ENCODE measurements at places on chromosomes 6 and 20.

DNA sequence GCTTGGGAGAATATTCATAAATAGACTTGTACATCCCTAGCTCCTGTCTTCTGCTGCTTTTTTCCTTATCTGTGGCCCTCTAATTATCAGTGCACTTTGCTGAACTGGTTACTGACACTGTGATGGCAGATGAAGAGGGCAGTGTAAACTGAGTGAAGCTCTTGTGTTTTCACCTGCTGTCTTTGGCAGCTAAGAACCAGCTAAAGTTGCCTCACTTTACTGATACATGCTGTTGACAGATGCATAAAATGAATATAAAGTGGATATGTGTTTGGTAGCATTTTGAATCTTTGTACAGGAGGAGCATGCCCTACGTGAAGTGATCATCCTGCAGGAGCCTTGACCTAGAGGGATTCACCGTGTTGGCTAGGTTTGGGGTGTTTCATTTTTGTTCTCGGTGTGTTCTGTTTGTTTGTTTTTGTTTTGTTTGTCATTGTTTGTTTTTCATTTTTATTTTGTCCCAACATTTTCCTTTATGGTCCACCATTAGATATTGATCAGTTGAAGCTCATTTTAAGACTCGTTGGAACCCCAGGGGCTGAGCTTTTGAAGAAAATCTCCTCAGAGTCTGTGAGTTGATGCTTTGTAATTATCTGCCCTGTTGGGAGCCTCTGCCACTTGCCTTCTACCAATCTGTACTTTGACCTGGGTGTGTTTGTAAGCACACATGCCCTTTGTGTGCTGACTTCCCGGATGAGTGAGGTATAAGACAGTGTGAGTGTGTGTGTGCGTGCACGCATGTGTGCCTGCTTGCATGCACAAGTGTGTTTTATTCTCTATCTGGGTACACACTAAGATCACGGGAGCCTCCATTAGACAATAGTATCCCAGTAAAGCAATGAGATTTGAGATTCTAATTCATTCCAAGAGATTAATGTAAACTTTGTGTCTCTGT lies 34.6 kb upstream of the MAPK13 start:
- no peak for DNase-seq

- DNase-seq, result no peak
Measured at GRCh38 chr20:40309731-40310130, 379.3 kb downstream of the MAFB start.

- no peak for DNase-seq
Measured at GRCh38 chr6:36133912-36134311, 3.6 kb downstream of the MAPK13 start.

- no peak for DNase-seq
Measured at GRCh38 chr6:116254297-116255056, 602 bp upstream of the TSPYL4 start.

DNA sequence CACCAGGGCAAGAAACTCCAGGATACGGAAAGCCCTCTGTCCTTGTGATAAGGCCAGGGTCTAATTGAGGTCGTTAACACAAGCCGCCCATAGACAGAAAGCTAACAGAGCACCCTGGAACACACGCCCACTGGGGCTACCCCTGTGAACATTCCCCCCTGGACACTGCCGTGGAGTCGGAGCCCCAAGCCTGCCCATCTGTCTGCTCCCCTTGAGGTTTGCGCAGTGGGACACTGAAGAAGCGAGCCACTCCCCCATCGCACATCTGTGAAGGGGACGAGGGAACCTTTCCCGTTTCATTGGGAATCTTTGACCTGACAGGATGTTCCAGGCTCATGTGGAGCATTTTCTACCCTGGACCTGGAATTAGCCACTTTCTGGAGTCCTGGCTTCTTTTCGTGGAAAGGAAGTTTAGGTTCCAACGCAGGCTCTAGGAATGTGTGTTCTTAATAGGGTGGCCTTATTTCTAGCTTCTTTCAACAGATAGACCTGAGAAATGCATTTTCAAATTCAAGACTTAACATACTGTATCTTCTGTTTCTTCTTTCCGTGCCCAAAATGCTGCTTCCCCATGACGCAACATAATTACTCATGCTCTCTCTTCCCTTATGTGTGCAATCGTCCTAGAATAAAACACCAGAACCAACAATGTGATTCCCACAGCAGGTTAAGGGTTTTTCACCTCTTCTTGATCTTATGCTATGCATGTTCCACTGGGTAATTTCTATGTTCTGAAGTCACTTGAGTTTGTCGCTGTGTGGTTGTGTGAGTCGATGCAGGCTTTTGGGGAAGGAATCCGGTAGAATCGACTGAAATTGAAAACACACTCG lies 161.1 kb downstream of the ERMARD start:
- no peak for DNase-seq

- no peak for DNase-seq
Measured at GRCh38 chr6:126110512-126111270, 124.4 kb downstream of the TRMT11 start.

DNA sequence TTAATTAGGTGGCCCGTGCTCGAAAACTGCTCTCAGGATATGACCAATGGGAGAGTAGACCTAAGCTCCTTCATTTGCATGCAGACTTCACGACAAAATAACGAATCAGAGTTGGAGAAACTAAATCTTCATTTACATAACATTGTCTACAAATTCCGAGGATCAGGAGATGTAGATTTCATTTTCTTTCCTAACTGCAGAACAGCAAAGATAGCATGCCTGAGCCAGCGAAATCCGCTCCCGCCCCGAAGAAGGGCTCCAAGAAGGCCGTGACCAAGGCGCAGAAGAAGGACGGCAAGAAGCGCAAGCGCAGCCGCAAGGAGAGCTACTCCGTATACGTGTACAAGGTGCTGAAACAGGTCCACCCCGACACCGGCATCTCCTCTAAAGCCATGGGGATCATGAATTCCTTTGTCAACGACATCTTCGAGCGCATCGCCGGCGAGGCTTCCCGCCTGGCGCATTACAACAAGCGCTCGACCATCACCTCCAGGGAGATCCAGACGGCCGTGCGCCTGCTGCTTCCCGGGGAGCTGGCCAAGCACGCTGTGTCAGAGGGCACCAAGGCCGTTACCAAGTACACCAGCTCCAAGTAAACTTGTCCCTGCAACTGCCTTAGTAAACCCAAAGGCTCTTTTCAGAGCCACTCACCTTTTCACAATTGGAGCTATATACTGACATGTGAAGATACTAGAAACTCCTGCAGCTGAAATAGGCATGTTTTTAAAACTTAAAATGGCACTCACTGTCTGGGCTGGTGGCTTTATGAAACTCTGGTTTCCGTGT lies 96.5 kb downstream of the HFE start:
- no peak for DNase-seq

DNA sequence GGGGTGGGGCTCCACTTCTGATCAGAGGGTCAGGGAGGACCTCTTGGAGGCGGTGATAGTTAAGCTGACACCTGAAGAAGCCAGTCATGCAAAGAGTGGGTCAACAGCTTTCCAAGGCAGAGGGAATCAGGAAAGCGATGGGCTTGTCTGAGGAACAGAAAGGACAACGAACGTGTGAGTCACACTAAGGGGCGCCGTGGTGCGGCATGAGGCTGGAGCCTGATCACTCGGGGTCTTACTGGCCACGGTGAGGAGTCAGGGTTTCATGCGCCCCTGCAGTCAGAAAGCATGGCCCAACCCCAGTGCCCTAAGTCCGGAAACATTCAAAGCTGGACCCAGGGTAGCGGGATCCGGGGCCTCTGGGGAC lies 50.6 kb upstream of the SLC32A1 start:
- no peak for DNase-seq

DNA sequence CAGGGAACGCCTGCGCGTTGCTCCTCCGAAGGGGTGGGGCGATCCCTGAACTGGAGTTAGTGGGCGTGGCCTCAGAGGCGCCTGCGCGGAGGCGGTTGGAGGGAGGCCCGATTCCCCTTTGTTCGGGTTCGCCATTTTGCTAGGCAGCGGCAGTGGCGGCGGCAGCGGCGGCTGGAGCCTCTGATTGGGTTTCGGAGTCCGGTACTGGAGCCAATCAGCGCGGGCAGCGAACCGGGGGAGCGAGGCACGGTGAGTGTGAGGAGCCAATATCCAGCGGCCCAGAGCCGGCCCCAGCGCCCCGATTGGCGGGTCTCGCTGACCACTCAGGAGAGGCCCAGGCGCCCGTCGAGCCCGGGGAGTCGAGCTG lies at the start of gene NFYA:
Gene NFYA (plus strand): TSS at position 139 of the 367 bp plus-strand sequence. CDS start 6,116 bp downstream, outside the sequence.
- DNase-seq, result peak; percentile 99

DNA sequence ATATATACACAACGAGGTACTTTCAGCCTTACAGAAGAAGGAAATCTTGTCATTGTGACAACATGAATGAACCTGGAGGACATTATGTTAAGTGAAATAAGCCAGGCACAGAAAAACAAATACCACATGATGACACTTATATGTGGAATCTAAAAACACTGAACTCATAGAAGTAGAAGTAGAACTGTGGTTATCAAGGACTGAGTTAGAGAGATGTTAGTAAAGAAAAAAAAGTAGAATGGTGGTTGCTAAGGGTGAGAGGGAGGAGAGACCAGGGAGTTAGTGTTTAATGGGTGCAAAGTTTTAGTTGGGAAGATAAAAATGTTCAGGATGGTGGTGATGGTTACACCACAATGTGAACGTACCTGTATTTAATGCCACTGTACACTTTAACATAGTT lies 4.8 kb upstream of the STX11 start:
- DNase-seq, result no peak

GRCh38 chr6:31378721-31379103 lies 21.7 kb upstream of the HLA-B start:
- DNase-seq, result no peak

- DNase-seq, result no peak
Measured at GRCh38 chr6:119637768-119638167, 288.2 kb upstream of the MAN1A1 start.

DNA sequence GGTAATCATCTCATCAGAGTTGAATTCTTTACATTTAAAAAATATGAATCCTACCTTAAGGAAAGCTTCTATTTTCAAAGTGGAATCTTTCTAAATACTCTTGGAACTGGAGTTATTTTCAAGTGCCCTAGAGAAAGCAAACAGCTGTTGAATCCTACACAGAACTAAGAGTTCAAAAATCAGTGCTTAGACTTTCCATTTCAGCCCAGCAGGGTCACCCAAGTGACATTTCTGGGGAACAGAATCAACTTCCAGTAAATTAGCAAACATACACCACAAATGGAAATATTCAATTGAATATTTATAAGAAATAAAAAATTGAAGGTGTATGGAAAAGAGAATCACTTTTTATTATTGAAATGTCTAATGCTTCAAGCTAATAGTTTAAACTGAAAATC lies 427.7 kb upstream of the NOX3 start:
- no peak for DNase-seq

GRCh38 chr6:30814146-30815040 lies 69.9 kb upstream of the DDR1 start:
- DNase-seq, result no peak

- DNase-seq, result no peak
Measured at GRCh38 chr6:7258231-7258763, 54.7 kb downstream of the SSR1 start.

DNA sequence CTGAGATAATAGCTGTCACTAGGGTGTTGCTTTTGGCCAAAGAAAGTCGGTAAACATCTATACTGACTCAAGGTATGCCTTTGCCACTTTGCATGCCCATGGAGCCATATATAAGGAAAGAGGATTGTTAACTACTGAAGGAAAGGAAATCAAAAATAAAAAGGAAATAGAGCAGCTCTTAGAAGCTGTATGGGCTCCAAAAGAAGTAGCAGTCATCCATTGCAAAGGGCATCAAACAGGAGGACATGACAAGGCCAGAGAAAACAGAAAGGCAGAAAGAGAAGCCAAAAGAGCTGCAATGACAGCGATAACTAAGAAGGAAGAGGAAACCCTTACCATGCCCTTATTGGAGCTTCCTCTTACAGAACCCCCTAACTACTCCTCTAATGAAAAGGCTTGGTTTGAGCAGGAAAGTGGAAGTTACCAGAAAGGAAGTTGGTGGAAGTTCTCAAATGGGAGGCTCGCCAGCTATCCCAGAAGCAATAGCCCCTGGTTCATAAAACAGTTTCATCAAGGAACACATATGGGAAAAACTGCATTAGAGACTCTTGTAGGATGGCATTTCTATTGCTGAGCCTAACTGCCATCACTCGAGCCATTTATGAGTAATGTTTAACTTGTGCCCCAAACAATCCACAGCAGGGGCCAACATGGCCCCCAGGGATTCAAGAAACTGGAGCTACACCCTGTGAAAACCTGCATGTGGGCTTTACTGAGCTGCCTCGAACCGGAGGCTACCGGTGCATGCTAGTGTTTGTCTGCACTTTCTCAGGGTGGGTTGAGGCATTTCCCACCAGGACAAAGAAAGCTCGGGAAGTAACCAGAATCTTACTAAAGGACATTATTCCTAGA lies 7.0 kb downstream of the IL22RA2 start:
- no peak for DNase-seq

GRCh38 chr6:34746104-34746846 lies 11.0 kb upstream of the SNRPC start:
- DNase-seq, result no peak

DNA sequence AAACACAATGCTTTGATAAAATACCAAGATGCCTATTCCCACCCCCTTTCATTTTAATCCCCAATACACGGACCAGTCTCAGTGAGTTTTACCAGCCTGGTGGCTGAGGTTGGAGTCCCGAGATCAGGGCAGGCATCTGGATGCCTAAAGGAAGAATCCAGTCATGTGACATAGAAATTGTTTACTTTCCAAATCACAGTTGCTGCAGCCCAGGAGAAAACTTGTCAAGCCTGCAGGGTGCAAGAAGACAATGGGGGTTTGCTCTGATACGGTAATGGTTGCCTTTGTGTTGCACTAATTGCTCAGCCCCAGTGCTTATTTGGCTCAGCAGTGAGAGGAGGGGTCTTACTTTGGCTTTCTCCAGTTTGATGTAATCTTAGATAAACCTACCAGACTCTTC lies 308.5 kb upstream of the POU3F2 start:
- DNase-seq, result no peak

GRCh38 chr20:45372241-45372640 lies 5.9 kb downstream of the TP53TG5 start:
- no peak for DNase-seq

GRCh38 chr6:26415791-26416190 lies 13.7 kb downstream of the BTN3A1 start:
- DNase-seq, result no peak

- DNase-seq, result no peak
Measured at GRCh38 chr6:16490616-16491015, 252.2 kb downstream of the GMPR start.

DNA sequence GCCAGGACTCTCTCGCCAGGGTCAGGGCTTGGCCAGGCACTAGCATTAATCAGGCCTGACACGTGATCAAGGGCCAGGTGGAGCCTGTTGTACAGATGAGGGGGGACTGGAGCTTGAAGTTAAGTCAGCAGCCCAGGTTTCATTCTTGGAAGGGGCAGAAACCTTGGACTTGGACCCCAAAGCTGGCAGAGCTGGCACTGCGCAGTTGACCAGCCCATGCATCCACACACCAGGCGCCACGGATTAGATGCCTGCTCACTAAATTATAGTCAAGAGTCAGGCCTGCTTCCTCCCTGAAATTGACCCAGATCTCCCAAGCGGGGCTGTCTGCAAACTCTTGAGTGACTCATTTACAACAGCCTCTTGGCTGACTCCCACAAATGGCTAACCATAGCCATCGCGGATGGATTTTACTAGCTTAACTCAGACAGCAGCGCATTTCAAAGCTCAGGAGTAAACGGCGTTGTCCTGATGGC lies 4.1 kb upstream of the TAF4 start:
- DNase-seq, result no peak

Measured in NCI-H1048 (cell line).